ENCODE measurements at places on chromosomes 7 and 10. TPM values are rescaled to one million over a fixed set of nuclear protein-coding genes. Genes with fewer than 3 reads are reported as not detected.
A peak's percentile ranks its signal among the peaks of the same experiment; 100 is the strongest.

DNA sequence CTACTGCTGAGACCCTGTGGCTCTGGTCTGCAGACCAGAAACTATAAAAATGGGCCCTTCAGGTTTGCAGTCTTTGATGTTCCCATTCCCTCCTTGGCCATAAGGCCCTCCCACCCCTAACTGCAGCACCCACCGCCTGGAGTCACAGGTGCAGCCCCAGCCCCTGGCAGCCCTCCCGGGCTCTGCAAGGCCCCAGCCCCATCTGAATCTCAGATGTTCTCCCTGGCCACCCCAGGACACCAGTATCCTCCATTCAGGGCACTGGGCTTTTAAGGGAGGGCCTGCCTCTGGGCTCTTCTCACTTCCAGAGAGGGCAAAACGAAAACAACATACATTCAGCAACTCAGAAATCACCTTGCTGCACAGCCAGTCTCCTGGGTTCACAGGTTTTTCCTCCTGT, 107.7 kb upstream of the RET start:
- DNase-seq: no peak
- H3K27ac ChIP-seq: no peak overlapping the region
- H3K36me3 ChIP-seq: no peaks in the 10 kb centered on the region
- H3K4me3 ChIP-seq: no peak overlapping the region
- no peaks in the 10 kb centered on the region for H3K4me1 ChIP-seq
- H3K27me3 ChIP-seq: no peaks in the 10 kb centered on the region

DNA sequence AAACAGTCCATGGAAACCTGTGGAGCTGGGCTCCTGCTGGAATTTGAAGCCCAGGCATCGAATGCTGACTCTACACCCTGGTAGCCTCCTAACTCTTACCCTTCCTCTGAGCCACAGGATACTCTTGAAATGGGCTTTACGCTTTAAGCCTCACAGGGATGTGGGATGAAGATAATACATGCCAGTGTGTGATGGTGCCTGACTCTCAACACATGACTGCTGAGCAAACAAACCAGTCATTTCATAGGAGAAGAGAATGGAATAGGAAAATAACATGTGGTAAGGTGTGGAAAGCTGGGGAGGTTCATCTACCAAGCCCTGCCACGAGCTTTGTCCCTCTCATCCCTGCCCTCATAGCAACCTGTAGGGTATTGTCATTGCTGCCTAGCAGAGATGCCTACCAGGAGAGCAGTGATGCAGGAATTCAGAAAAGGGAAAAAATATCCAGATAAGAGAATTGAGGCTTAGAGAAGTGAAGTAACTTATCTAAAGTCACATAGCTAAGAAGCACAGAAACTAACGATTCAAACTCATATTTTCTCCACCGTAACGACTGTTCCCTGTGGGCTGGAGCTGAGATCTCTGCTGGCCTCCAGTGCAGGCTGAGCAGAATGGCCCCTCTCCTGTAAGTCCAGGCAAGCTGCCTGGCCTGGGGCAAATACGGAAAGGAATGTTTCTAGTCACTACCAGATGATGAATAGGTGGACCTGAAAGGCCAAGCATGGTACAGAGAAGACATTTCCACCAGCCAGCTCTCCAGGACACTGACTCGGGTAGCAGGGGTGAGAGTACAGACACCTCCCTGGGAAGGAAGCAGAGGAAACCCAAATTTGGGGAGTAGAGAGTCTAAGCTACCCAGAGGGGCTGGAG, 90.2 kb upstream of the DUSP5 start:
- no peaks in the 10 kb centered on the region for H3K4me1 ChIP-seq
- no peaks in the 10 kb centered on the region for H3K27me3 ChIP-seq

GRCh38 chr10:128855618-128856428, 611.2 kb upstream of the MGMT start:
- no peak for DNase-seq
- no peak overlapping the region for H3K27ac ChIP-seq
- no peak overlapping the region for H3K4me3 ChIP-seq
- no peaks in the 10 kb centered on the region for H3K36me3 ChIP-seq
- no peaks in the 10 kb centered on the region for H3K27me3 ChIP-seq

- H3K27ac ChIP-seq: no peak overlapping the region
- no peak for DNase-seq
- no peaks in the 10 kb centered on the region for H3K36me3 ChIP-seq
- H3K4me3 ChIP-seq: no peak overlapping the region
Observed at GRCh38 chr7:82429408-82429807, 14.2 kb downstream of the CACNA2D1 start.

DNA sequence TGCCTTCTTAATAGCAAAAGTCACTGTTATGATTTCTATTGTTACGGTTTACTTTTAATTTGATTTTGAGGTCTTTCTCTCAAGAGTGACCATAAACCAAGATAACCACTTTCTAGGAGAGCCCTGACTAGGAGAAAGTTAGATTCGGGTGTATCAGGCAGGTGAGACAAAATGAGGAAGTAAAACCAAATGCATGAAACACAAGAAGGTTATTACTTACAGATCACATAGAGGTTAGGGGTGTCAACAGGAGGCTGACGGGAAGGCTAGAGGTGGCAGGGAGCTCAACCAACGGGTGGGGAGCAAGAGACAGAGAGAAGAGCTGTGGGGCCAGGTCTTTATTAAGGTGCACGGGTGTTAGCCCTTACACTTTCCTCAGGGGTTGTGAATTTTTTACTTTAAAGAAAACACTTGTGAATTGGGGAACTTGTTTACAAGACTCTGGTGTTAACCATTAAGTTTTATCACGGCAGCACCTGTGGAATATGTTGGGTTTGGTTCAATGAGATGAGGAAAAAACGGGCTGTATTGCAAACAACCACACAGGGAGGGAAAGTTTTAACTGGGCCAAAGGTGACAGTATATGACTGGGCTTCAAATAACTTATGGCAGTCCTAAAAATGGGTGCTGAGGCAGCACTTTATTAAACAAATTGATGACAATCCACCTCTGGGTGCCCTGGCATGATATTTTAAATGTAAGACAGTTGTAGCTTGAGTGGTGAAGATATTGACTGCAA, 154.9 kb downstream of the SDHAF3 start:
- no peak for DNase-seq
- H3K4me3 ChIP-seq: no peak overlapping the region
- no peak overlapping the region for H3K27ac ChIP-seq
- no peaks in the 10 kb centered on the region for H3K27me3 ChIP-seq

GRCh38 chr10:110269374-110270318, 35.1 kb downstream of the SMNDC1 start:
- no peaks in the 10 kb centered on the region for H3K36me3 ChIP-seq
- no peak for DNase-seq
- H3K27me3 ChIP-seq: no peaks in the 10 kb centered on the region
- H3K27ac ChIP-seq: peak overlapping the region; percentile 71

DNA sequence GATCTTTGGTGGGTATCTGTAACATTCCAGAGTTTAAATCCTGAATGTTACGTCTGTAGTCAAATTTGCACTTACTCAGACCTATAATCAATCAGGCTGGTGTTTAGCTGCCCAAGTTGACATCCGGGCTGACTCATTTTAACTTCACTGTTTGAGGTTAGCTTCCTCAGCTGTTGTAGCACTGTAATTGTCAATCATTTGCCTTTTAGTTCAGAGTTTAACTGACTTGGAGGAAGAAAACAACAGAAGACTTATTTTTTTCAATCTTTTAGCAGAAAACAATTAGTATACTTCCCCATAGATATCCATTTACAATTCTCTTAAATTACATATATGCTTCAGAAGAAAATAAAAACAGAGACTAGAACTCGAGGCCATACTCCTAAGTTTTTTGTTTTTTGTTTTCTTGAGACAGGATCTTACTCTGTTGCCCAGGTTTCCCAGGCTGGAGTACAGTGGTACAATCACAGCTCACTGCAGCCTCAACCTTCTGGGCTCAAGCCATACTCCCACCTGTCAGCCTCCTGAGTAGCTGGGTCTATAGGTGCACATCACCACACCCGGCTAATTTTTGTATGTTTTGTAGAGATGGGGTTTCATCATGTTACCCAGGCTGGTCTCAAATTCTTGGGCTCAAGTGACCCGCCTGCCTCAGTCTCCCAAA, 38.5 kb upstream of the LRRC17 start:
- H3K4me3 ChIP-seq: no peak overlapping the region
- no peaks in the 10 kb centered on the region for H3K36me3 ChIP-seq
- H3K4me1 ChIP-seq: no peaks in the 10 kb centered on the region
- no peak for DNase-seq
- no peak overlapping the region for H3K27ac ChIP-seq

DNA sequence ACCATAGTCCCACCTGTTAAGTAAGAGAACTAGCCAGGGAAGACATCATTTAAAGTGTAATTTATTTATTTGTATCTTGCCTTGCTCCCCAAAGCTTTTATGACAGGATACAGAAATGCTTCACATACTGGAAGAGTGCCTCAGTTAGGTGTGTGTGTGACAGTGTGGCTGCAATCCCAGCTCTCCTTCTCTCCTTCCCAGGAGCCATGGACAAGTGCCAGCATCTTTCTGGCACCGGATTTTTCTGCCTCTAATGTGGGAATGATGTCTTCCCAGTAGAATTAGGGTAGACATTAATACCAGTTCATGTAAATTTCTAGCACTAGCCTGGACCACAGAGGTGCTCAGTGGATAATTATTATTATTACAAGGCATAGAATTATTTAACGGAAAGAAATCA, 30.3 kb upstream of the ATXN7L1 start:
- no peaks in the 10 kb centered on the region for H3K27me3 ChIP-seq
- no peak overlapping the region for H3K27ac ChIP-seq

GRCh38 chr10:62019685-62020359, 118.3 kb downstream of the ARID5B start:
- H3K36me3 ChIP-seq: no peaks in the 10 kb centered on the region
- no peak overlapping the region for H3K4me3 ChIP-seq
- H3K27ac ChIP-seq: peak overlapping the region; percentile 70
- no peak for DNase-seq
- H3K27me3 ChIP-seq: no peaks in the 10 kb centered on the region

DNA sequence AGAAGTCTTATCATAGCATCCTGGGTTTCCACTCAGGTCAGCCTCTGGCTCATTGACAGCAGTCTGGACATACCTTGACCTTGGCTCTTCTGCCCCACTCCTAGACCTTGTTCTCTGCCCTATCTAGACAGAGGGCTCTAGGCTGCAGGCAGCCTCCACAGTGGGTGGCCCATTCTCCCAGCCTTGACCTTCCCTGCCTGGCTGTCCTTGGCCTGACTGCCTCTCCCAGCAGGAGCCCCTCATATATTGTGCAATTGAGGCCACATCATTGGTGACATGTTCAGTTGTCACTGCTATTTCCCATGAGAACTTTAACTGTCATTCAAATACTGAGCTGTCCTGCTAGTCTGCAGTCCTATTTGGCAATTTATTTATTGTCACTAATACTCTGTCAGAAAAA, 503.4 kb downstream of the PLXNA4 start:
- DNase-seq: no peak
- no peaks in the 10 kb centered on the region for H3K36me3 ChIP-seq
- no peaks in the 10 kb centered on the region for H3K4me1 ChIP-seq
- H3K27me3 ChIP-seq: no peaks in the 10 kb centered on the region
- H3K4me3 ChIP-seq: no peak overlapping the region

DNA sequence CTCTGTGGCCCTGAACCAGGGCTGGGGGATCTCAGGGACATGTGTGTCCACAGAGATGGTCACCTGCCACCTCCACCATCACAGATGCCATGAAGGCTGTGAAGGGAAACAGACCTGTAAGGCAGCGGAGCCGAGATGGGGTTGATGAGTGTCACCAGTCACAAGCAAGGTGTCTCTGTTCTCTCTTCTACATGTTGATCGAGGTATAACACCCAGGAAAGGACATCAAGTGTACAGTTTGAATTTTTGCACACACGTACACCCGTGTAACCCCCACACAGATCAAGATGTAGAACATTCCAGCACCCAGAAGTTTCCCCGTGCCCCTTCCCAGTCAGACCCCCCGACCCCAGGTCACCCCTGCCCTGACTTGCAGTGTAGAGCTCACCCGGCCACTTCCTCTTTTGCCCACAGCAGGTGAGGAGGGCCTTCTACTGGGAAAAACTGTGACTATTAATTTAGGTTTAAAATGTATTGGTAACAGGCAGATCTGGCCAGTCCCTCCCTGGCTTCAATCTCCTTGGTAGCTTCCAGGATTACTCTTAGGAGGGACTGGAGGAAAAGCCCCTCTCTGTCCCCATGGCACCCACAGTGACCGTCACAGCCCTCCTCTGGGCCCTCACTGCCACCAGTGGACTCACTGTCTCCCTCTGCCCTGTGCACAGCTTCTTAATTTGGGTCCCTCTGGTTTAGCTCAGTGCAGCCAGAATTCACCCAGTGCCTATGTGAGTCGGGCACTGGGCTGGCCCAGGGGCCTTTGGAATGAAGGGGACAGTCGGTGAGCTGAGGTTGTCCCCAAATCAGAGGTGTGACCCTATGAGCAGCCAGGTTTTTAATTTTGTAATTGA, 108.2 kb downstream of the LHPP start:
- H3K27ac ChIP-seq: no peak overlapping the region
- H3K4me1 ChIP-seq: no peaks in the 10 kb centered on the region
- no peaks in the 10 kb centered on the region for H3K36me3 ChIP-seq
- H3K4me3 ChIP-seq: no peak overlapping the region

DNA sequence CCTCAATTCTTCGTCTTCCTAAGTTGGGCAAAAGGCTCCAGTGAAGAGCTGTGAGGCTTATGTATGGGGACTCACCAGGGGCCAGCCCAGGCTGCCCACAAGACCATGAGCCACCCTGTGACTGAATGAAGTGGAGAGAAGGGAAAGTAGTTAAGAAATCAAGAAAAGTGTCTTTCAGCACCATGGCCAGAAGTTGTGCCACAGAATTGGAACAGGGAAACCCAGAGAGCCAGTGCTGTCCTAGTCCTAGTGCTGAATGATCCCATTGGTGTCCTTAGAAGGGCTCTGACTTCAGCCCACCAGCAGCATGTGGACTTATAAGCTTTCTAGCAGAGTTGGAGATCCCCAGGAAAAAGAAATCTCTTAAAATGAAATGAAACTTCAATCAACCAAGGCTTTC, 37.0 kb upstream of the CCSER2 start:
- no peaks in the 10 kb centered on the region for H3K36me3 ChIP-seq
- no peak for DNase-seq
- H3K27ac ChIP-seq: no peak overlapping the region
- H3K4me1 ChIP-seq: no peaks in the 10 kb centered on the region
- H3K27me3 ChIP-seq: no peaks in the 10 kb centered on the region

GRCh38 chr7:81783818-81784217, 14.0 kb upstream of the HGF start:
- no peak overlapping the region for H3K27ac ChIP-seq
- H3K4me3 ChIP-seq: no peak overlapping the region
- no peaks in the 10 kb centered on the region for H3K4me1 ChIP-seq
- no peaks in the 10 kb centered on the region for H3K36me3 ChIP-seq

The BCCIP gene
- total RNA-seq: 59.0 TPM

The BICC1 gene
- 15.9 TPM for total RNA-seq

The ANKRD30A gene
- not detected for total RNA-seq

The VWDE gene
- not detected for total RNA-seq

The LOXL4 gene
- total RNA-seq: 8.1 TPM

The RPP30 gene
- total RNA-seq: 10.9 TPM

All from uterus (tissue), 4 donors.